Naive thymus-derived CD8-positive, alpha-beta T cell (primary cell): ENCODE measurements at places on chromosomes 6 and 20. TPM values are rescaled to one million over a fixed set of nuclear protein-coding genes. Genes with fewer than 3 reads are reported as not detected.

GRCh38 chr6:38187811-38188590, 368.5 kb downstream of the ZFAND3 start:
- no peak for DNase-seq

DNA sequence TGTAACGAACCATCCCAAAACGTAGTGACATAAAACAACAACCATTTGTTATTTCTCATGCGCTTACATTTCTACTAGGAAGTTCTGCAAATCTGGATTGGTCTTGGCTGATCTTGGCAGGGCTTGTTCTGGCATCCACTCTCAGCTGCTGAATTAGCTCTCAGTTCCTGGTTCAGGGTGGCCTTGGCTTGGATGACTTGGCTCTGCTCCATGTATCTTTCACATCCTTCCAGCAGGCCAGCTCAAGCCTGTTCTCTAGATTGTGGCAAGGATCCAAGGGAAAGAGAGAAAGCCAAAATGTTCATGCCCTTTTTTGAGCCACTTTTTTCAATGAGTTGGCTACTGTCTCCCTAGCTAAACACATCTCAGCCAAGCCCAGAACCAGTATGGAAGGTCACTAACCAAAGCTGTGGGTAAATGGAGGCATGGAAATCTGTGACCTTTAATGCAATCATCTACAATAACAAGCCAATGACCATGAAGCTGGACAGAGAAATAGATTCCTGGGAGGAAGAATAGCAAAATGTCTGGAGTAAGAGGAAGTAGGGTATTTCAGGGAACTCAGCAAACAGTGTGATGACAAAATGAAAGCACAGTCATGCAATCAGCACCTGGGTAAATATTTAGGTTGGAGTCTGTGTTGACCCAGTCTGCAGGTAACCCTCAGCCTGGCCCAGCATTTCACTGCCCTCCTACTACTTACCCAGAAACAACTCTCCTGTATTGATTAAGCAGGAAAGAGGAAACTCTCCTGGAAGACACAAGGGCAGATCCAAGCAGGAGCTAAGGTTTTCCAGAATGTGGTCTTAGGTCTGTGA, 32.7 kb upstream of the SNAP25 start:
- DNase-seq = no peak

- peak; percentile 56 for DNase-seq
These were observed 12.9 kb upstream of the MROH8 start for GRCh38 chr20:37192137-37192854.

Gene C6orf52
- 1.8 TPM for total RNA-seq

DNA sequence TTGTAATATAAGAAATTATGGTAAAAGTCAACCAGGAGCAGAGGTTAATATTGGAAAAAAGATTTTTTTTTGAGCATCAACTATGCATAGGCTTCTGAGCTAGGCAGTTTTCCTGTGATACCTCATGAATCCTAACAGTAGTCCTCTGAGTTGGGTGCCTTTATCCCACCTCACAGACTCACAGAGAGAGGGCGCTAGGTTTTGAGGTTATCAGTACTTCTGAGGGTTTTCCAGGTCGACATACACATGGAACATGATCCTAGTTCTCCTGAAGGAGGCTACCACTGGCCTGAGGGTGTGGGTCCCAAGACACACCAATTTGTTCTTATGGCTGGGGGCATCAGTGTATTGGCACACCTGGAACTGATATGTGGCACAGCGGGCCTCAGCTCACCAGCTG, 358.8 kb upstream of the JAG1 start:
- no peak for DNase-seq
